ENCODE measurements at places on chromosomes 1 and 21.

DNA sequence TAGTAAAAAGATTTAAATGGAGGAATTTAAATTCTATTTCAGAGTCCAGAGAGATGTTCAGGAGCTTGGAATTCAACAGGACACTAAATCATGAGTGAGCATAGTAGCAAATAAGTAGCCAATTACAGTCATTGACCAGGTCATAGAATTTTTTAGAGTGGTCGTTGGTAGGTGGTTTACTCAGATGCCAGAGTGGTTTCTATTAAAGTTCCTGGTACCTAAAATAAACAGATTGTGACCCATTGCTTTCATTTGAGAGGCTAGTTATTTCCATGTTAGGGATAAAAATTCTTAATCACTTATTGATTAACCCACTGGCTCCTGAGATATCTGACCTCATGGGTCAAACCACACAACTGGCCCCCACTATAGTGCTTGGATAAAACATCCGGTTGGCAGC lies 201.3 kb downstream of the ASTN1 start:
- no peak for DNase-seq

DNA sequence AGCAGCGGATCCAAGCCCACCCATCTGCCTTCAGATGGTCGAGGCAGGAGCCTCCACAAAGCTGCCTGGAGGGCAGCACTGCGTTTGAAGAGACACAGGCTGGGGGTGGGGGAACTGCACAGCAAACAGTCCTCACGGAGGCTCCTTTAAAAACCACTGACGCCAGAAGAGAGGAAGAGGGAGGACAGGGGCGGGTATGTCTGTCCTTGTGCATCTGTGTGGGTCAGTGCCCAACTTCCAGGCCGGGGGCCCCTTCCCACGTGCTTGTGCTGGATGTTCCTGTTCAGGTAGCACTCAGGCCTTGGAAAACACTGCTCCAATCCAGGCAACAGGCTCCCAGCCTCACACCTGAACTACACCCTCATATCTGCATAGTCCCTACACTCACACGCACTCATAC lies 7.7 kb downstream of the AHDC1 start:
- no peak for DNase-seq

DNA sequence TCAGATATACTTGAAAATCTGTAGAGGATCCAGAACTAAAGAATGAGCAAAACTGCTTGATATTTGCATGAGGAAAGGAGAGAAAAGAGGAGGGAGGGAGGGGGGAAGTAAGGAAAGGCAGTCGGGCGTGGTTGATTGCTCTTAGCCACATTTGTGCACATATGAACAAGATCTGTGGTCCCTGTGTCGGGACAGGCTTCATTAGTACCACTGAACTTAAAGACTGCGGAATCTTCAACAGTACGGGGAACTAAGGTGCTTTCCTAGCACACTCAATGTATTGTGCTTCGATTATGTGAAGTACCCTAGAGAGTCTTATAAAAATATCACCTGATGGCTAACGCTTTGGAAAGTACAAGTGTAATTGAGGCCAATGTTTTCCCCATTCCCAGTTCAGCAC lies 59.9 kb downstream of the ZBTB18 start:
- no peak for DNase-seq

DNA sequence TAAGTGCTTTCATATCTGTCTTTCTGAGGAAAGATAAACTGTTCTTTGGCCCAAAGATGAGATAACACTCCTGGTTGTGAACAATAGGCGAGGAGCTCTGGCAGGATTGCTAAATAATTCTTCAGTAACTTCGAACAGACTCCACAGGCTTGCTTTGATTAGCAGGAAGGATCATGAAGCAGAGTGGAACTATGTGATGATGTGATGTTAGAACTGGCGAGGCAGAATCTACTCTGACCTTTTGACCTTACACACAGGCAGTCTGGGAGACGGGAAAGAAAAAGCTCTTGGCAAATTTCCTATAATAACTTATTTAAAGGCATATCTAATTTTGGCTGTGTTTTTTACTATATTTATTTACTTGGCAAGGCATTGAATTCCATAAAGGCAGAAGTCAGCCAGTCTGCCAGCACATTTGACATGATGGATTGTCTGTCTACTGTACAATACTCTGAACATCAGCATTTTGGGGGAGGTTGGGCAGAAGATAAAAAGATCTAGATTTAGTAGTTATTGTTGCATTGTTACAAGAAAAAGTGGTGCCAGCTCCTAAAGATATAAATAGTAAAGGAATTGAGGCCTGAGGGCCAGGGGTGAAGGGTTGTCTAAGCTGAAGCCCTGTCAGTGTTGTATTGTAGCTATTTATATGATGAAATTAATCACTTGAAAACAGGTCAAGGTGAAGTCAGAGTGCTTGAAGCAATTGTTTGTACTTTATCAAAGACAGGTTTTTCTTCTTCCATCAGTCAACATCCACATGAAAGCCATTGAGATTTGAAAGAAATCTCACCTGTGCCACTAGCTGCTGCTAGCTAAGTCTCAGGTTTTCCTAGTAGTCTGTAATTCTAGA lies 708.8 kb downstream of the LTN1 start:
- DNase-seq: no peak

- DNase-seq: peak; percentile 51
These were observed 5.0 kb downstream of the SRARP start for GRCh38 chr1:16009030-16009460.
